Trophoblast cell (in vitro differentiated cells and primary cell): ENCODE measurements at places on chromosomes 11 and 22.

DNA sequence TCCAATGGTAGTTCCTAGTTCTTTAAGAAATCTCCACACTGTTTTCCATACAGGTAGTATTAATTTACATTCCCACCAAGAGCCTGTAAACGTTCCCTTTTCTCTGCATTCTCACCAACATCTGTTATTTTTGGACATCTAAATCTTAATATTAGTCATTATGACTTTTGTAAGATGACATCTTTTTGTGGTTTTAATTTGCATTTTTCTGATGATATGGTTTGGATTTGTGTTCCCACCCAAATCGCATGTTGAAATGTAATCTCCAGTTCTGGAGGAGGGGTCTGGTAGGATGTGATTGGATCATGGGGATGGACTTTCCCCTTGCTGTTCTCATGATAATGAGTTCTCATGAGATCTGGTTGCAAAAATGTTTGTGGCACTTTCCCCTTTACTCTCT is 89.0 kb downstream of the MUC15 start:
- no peak overlapping the region for H3K27ac ChIP-seq
- no peak for DNase-seq
- H3K4me1 ChIP-seq, result no peaks in the 10 kb centered on the region
- H3K4me3 ChIP-seq, result no peak overlapping the region

- H3K27ac ChIP-seq, result peak overlapping the region; percentile 97
- H3K27me3 ChIP-seq, result no peaks in the 10 kb centered on the region
- H3K4me3 ChIP-seq, result no peak overlapping the region
These were observed 52.8 kb downstream of the MYH9 start for GRCh38 chr22:36334821-36335603.

- no peaks in the 10 kb centered on the region for H3K36me3 ChIP-seq
- no peak overlapping the region for H3K27ac ChIP-seq
- DNase-seq, result no peak
- H3K27me3 ChIP-seq, result no peaks in the 10 kb centered on the region
- no peak overlapping the region for H3K4me3 ChIP-seq
- H3K4me1 ChIP-seq, result no peaks in the 10 kb centered on the region
These were observed 1410.8 kb downstream of the TBC1D22A start for GRCh38 chr22:48173061-48173772.

DNA sequence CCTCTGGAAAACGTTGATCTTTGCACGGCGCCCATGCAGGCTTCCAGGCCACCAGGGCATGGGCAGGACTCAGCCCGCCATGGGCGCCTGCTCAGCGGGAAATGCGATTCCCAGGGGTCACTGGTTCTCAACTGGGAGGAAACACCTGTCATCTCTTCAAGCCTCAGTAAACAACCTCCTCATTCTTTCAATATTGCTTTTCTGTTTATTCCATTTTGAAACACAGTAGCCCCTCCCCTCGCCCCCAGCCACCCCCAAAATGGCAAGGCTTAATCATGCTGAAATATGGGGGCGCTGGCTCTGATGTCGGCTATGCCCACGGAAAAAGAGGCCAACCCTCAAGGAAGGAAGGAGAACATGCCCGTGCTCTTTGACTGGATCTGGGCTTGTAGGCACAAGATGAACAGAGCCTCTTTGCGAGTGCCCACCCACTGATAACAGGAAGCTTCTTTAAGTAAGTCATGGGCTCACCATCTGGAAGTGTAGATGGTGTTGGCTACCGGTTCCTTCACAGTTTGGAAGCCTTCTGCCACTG is 594 bp upstream of the POU2AF1 start:
- H3K27ac ChIP-seq, result no peak overlapping the region
- H3K4me1 ChIP-seq, result no peaks in the 10 kb centered on the region
- H3K36me3 ChIP-seq, result no peaks in the 10 kb centered on the region
- DNase-seq, result no peak
- peak overlapping the region; percentile 18 for H3K4me3 ChIP-seq

GRCh38 chr11:80538040-80538439 is 1097.2 kb upstream of the TENM4 start:
- H3K4me3 ChIP-seq, result no peak overlapping the region
- no peaks in the 10 kb centered on the region for H3K4me1 ChIP-seq
- H3K36me3 ChIP-seq, result no peaks in the 10 kb centered on the region
- H3K27me3 ChIP-seq, result no peaks in the 10 kb centered on the region
- H3K27ac ChIP-seq, result no peak overlapping the region

GRCh38 chr22:49203859-49204598 is 623.6 kb downstream of the BRD1 start:
- no peaks in the 10 kb centered on the region for H3K36me3 ChIP-seq
- no peak overlapping the region for H3K27ac ChIP-seq
- DNase-seq, result no peak
- no peaks in the 10 kb centered on the region for H3K4me1 ChIP-seq

GRCh38 chr11:27837895-27838563 is 137.8 kb upstream of the BDNF start:
- H3K27me3 ChIP-seq, result no peaks in the 10 kb centered on the region
- no peak overlapping the region for H3K27ac ChIP-seq
- DNase-seq, result no peak
- no peaks in the 10 kb centered on the region for H3K36me3 ChIP-seq
- H3K4me3 ChIP-seq, result no peak overlapping the region
- no peaks in the 10 kb centered on the region for H3K4me1 ChIP-seq

GRCh38 chr11:3838504-3838903 is 2.3 kb downstream of the RHOG start:
- no peaks in the 10 kb centered on the region for H3K27me3 ChIP-seq
- no peak for DNase-seq
- H3K27ac ChIP-seq, result no peak overlapping the region
- H3K4me3 ChIP-seq, result no peak overlapping the region

DNA sequence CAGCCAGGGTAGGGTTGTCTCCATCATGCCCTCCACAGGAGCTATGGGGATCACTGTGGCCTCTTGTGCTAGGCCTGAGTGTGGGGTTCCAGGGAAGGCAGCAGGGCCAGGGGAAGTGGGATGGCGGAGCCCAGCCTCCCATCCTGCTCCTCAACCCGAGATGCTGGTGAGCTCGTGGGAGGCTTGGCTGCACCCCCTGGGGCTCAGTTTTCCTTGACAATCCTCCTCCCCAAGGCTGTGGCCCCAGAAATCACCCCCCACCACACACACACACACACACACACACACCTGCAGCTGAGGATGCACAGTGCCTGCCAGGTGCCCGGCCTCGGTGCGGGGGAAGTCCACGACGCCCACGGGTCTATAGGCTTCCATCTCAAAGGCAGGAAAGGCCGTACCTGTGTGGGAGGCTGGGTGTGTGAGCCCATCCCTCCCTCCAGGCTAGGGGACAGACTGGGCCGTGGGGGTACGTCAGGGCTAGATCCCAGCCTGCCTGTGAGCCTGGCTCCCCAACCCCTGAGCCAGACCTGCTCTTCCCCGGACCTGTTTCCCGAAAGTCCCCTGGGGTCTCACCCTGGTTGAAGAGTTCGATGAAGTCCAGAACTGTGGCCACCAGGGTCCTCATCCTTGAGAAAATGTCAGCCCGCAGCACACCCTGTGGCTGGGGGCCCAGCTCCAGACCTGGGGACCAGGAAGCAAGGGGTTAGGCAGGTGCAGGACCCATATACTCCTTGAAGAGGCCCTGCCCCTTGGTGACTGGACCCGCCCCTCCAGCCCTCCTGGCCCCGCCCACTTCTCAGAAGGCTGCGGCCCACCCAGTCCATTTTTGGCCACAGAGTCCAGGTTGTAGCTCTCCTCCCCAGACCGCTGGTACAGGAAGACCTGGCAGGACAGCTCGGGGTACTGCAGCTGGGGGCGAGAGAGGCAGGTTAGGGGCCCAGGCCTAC is 5.2 kb upstream of the TBX10 start:
- no peak for DNase-seq
- H3K36me3 ChIP-seq, result no peaks in the 10 kb centered on the region
- no peak overlapping the region for H3K4me3 ChIP-seq
- no peaks in the 10 kb centered on the region for H3K4me1 ChIP-seq

GRCh38 chr11:34072832-34073231 is 21.3 kb downstream of the CAPRIN1 start:
- DNase-seq, result no peak
- no peak overlapping the region for H3K4me3 ChIP-seq
- H3K27ac ChIP-seq, result no peak overlapping the region
- H3K27me3 ChIP-seq, result no peaks in the 10 kb centered on the region
- H3K4me1 ChIP-seq, result no peaks in the 10 kb centered on the region

- no peak overlapping the region for H3K4me3 ChIP-seq
- H3K27me3 ChIP-seq, result no peaks in the 10 kb centered on the region
- DNase-seq, result peak; percentile 86
- H3K36me3 ChIP-seq, result peaks cover 50% of the 10 kb centered on the region
- H3K27ac ChIP-seq, result peak overlapping the region; percentile 66
These were observed 3.1 kb downstream of the CDC42EP1 start for GRCh38 chr22:37563153-37564081.

GRCh38 chr22:49865156-49865555 is 11.5 kb downstream of the ZBED4 start:
- H3K36me3 ChIP-seq, result peaks cover 15% of the 10 kb centered on the region
- H3K27ac ChIP-seq, result no peak overlapping the region
- H3K4me1 ChIP-seq, result no peaks in the 10 kb centered on the region
- DNase-seq, result no peak
- no peaks in the 10 kb centered on the region for H3K27me3 ChIP-seq

- no peak overlapping the region for H3K27ac ChIP-seq
- H3K36me3 ChIP-seq, result no peaks in the 10 kb centered on the region
- H3K4me3 ChIP-seq, result peak overlapping the region; percentile 9
- H3K4me1 ChIP-seq, result no peaks in the 10 kb centered on the region
- no peak for DNase-seq
These were observed 48.6 kb downstream of the ELFN2 start for GRCh38 chr22:37378642-37379058.

DNA sequence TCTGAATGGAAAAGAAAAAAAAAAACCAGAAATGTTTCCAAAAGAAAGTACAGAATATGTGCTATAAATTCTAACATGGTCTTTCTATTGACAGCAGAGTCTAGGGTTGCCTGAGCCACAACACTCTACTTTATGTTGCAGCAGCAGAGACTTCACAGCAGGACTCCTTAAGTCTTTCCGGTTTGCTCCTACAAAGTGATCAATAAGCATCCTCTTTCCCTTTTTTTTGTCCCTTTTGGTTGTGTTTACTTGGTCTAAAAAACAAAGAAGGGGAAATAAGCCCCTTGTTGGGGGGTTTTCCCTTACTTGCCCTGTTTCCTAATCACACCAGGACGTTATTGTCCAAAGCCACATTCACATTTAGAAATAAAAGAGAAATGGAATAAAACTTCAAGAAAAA is 163.1 kb upstream of the MPPED2 start:
- H3K4me3 ChIP-seq, result no peak overlapping the region
- H3K27ac ChIP-seq, result no peak overlapping the region
- H3K27me3 ChIP-seq, result no peaks in the 10 kb centered on the region
- no peaks in the 10 kb centered on the region for H3K4me1 ChIP-seq

DNA sequence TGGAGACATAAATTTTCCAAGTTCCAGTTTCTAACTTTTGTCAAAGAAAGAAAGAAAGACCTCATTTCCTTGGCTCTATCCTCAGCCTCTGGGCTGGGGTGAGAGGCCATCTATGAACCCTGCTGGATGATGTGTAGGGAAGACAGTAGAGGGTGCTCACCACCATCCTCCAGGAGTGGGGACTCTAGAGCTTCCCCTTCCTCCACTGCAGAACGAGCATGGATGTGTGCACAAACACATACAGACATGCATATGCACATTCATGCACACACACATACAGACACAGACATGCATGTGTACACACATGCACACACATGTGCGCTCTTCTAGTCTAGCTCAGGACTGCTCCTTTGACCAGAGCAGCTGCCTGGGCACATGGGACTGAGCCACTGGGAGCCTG is 565.8 kb downstream of the BUD13 start:
- no peaks in the 10 kb centered on the region for H3K36me3 ChIP-seq
- no peak overlapping the region for H3K4me3 ChIP-seq
- no peaks in the 10 kb centered on the region for H3K27me3 ChIP-seq

DNA sequence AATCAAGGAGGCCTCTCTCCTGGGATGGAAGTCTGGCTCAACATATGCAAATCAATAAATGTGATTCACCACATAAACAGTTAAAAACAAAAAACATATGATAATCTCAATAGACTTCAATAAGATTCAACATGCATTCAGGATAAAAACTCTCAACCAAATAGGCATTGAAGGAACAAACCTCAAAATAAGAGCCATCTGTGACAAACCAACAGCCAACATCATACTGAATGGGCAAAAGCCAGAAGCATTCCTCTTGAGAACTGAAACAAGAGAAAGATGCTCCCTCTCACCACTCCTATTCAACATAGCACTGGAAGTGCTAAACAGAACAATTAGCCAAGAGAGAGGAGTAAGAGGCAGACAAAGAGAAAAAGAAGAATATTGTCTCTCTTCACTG is 54.0 kb upstream of the SEZ6L start:
- no peaks in the 10 kb centered on the region for H3K4me1 ChIP-seq
- no peak overlapping the region for H3K4me3 ChIP-seq
- no peaks in the 10 kb centered on the region for H3K36me3 ChIP-seq
- H3K27ac ChIP-seq, result no peak overlapping the region
- DNase-seq, result no peak
- no peaks in the 10 kb centered on the region for H3K27me3 ChIP-seq

- H3K4me1 ChIP-seq, result peaks cover 10% of the 10 kb centered on the region
- H3K27ac ChIP-seq, result no peak overlapping the region
- DNase-seq, result no peak
- H3K36me3 ChIP-seq, result no peaks in the 10 kb centered on the region
- H3K27me3 ChIP-seq, result no peaks in the 10 kb centered on the region
These were observed 19.2 kb downstream of the ASCL2 start for GRCh38 chr11:2251138-2251537.

DNA sequence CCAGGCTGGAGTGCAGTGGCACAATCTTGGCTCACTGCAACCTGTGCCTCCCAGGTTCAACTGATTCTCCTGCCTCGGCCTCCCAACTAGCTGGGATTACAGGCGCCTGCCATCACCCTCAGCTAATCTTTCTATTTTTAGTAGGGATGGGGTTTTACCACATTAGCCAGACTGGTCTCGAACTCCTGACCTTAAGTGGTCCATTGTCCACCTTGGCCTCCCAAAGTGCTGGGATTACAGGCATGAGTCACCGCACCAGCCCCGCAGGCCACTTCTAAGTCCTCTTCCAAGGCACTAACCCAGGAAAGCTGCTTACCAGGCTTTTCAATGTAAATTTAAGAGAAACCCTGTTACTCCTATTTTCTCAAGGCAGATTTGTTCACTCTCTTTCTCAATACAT is 50.4 kb downstream of the DENND5A start:
- no peaks in the 10 kb centered on the region for H3K36me3 ChIP-seq
- peaks cover 8% of the 10 kb centered on the region for H3K4me1 ChIP-seq
- no peak overlapping the region for H3K27ac ChIP-seq
- no peak overlapping the region for H3K4me3 ChIP-seq
- H3K27me3 ChIP-seq, result no peaks in the 10 kb centered on the region
- DNase-seq, result no peak

DNA sequence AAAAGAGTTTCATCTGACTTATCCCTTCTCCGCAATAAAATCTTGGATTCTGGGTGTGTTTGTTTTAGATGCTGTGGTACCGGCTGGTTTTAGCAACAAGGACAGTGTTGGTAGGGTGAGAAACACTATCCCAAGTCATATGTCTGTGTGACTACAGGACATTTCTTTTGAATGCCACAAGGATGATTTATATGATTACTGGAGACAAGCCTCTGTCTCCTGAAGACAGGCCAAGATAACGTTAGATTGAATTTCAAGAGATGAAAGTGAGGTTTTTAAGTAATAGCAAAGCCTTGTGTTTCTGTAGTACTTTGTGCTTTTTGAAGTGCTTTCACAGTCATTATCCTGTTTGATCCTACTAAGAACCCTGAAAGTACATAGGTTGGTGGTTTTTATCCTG is 101.6 kb downstream of the COMMD9 start:
- H3K27ac ChIP-seq, result no peak overlapping the region
- H3K4me3 ChIP-seq, result no peak overlapping the region
- H3K36me3 ChIP-seq, result no peaks in the 10 kb centered on the region
- no peak for DNase-seq
